ENCODE measurements at places on chromosomes 7 and 10.

DNA sequence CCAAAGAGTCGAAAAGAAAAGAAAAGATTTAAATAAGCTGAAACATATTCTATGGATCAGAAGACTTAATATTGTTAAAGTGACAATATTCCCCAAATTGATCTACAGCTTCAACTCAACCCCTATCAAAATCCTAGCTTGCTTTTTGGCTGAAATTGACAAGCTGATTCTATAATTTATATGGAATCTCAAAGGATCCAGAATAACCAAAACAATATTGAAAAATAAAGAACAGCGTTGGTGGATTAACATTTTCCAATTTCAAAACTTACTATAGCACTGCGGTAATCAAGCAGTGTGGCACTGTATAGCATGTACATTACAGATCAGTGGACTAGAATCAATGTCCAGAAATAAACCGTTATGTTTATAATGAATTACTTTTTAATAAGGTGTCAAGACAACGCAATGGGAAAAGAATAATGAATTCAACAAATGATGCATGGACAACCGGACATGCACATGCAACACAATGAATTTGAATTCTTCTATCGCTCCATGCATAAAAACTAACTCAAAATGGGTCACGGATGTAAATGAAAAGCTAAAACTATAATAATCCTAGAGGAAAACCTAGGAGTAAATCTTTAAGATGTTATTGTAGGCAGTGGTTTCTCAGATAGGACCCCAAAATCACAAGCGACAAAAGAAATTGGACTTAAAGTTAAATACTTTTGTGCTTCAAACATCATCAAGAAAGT is 1.6 kb upstream of the ALOX5 start:
- DNase-seq: no peak

GRCh38 chr7:38410056-38410455 is 136.6 kb upstream of the TARP start:
- no peak for DNase-seq

GRCh38 chr7:133807624-133808492 is 319.3 kb upstream of the LRGUK start:
- no peak for DNase-seq

GRCh38 chr7:113444261-113444660 is 325.9 kb upstream of the SMIM30 start:
- no peak for DNase-seq

GRCh38 chr10:84499846-84500245 is 171.5 kb downstream of the CCSER2 start:
- no peak for DNase-seq

GRCh38 chr7:80027611-80028173 is 106.9 kb upstream of the GNAI1 start:
- DNase-seq: no peak

DNA sequence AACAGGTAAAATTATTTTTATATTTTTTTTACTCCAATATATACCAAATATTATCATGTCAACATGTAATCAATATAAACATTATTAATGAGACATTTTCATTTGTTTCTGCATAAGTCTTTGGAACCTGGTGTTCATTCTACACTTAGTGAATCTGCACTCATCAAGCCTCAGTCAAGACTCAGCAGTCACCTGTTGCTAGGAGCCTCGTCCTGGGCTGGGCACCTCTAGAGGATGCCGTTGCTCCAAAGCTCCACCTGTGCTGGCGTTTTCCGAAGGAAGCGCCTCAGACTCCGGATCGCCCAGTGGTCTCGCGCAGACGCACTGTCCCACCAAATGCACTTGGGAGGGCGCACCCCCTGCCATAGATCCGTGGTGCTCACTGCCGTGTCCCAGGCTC is 604.7 kb upstream of the MKI67 start:
- no peak for DNase-seq

DNA sequence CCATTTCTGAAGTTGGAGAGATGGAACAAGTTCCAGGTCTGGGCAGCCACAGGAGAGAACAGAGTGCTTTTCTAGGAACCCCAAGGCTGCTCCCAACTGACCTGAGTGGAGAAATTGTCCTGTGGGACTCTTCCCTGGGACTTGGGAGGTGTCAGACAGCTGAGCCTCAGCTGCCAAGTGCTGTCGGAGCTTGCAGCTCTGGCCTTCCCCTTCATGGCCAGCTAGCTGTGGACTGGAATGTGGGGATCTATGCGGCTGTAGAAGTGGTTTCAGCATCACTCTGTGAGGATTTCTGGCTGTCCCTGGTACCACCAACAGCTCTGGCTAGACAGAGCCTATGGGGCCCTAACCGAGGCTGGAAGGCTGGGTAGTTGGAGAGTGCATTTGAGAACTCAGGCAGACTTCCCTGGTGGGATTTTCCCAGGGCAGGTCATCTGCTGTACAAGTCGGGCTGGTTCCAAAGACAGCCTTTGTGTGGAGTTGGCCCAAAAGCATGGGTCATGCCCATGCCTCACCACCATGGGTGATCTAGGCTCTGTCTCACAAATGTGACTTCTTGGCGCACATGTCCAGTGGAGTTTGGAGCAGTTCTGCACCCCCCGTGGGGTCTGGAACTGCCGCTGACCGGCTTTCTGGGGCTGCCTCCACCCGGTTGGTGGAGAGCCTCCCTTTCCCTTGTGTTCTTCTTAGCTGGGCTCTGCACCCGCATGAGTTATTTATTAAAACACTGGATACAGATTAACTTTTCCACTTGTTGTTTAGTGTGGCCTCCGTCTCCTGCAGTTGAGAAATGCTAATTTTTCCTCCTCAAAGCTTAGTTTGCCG is 10.9 kb downstream of the SUFU start:
- no peak for DNase-seq

DNA sequence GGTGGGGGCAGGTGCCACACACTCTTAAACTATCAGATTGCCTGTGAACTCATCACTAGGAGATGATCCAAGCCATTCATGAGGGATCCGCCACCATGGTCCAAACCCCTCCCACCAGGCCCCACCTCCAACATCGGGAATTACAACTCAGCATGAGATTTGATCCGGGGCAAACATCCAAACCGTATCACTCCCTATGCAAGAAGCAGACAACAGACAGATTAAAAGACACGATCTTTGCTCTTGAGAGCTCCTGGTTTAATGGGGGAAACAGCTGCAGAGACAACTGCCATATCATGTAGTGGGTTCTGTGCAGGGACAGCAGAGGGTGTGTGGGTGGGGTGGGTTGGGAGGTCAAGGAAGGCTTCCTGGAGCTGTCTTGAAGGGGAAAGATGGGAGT is 123.6 kb downstream of the EMX2 start:
- DNase-seq: no peak

- DNase-seq: no peak
Measured at GRCh38 chr10:50554376-50554994, 69.3 kb downstream of the SGMS1 start.

- no peak for DNase-seq
Measured at GRCh38 chr7:21371360-21371759, 56.5 kb upstream of the SP4 start.

- DNase-seq: peak; percentile 36
Measured at GRCh38 chr7:1027242-1028043, 16.9 kb upstream of the GPR146 start.

- DNase-seq: no peak
Measured at GRCh38 chr10:132145521-132146185, 41.1 kb upstream of the DPYSL4 start.

GRCh38 chr7:125098377-125098970 is 168.8 kb upstream of the POT1 start:
- no peak for DNase-seq

DNA sequence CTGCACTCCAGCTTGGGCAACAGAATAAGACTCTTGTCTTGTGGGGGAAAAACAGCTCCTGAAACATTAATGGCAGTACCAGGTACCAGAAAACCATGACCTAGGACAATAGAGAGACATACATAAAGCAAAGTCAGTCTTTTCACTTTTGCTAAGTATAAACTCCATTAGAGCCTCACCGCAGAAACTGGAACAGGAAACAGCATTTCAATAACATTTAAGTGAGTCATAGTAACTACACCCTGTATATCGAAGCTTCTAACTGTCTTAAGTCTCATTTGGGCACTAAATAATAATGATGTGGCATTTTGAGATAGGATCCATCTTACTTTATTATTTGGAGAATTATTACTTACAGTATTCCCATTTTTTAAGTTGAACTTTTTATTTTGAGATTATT is 517.8 kb upstream of the CELF2 start:
- peak; percentile 36 for DNase-seq

GRCh38 chr10:84540617-84541288 is 212.4 kb downstream of the CCSER2 start:
- peak; percentile 73 for DNase-seq

GRCh38 chr7:159175792-159176191 is 31.1 kb upstream of the VIPR2 start:
- no peak for DNase-seq

DNA sequence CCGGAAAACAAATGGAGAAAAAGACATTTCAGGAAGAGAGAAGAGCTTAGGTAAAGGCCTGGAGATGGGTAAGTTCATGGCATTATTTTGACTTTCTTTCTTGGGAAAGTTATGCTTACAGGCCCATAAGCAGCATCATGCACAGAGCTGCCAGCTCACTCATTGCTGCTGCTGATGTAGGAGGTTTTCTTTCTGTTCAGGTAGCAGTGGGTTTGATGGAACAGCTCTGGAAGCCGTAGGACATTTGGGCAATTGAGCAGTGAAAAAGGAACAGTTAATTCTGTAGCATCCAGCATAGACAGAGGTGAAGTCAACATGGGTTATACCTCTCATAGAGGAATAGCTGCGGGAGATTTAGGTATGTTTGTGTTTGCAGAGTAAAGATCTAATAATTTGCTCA is 3.3 kb downstream of the CHN2 start:
- no peak for DNase-seq

- no peak for DNase-seq
Measured at GRCh38 chr10:126528315-126528835, 140.1 kb upstream of the ADAM12 start.

DNA sequence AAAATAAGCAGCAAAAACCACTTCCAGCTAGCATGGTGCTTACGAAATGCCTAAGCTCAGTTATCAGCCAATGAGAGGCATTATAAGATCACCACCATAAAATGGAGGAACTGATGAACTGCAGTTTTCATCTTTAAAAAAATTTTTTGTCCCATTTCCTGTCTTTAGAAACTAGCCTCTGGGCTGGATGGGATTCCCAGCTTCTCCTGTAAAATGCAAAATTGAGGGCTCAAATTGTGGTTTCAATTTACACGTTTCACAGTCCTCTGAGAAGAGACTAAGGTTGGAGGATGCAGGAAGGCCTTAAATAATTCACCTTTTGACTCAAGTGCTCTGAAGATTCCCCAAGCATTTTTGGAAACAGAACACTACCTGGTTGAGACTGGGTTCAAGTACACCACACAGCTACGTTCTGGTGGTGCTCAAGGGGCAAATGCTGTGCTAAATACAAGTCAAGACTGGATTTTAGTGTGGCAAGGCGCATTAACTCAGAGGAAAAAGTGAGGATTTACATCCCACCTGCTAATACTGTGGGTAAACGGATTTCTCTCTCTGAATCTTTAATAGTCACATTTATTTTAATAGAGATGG is 951 bp downstream of the ZNF25 start:
- peak; percentile 3 for DNase-seq

DNA sequence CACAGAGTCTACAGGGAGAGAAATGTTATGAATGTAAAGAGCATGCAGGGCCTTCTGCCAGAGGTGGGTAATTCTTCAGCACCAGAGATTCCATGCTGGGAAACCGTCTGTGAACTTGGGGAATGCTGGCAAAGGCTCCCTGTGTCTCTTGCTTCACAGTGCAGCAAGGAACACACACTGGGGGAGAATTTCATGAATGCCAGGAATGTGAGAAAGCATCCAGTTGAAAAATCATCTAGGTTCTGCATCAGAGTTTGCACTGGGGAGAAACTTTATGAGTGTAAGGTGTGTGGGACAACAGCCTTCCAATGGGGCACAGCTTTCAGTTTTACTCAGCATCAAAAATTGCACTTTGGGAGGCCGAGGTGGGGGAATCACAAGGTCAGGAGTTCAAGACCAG is 224.3 kb upstream of the IGFBP3 start:
- peak; percentile 71 for DNase-seq

- no peak for DNase-seq
Measured at GRCh38 chr7:2596464-2597272, 35.1 kb upstream of the TTYH3 start.

- no peak for DNase-seq
Measured at GRCh38 chr7:79540592-79540991, 87.1 kb upstream of the MAGI2 start.

GRCh38 chr7:128392446-128393327 is 17.1 kb downstream of the IMPDH1 start:
- DNase-seq: no peak

- DNase-seq: peak; percentile 66
Measured at GRCh38 chr10:110498982-110499795, 1.5 kb downstream of the DUSP5 start.
